ENCODE measurements at places on chromosomes 12 and 14. TPM values are rescaled to one million over a fixed set of nuclear protein-coding genes. Genes with fewer than 3 reads are reported as not detected.

FAM161B gene
- total RNA-seq, result 6.5 TPM

TAS2R19 gene
- 2.6 TPM for total RNA-seq

SPIC gene
- not detected for total RNA-seq

- H3K27ac ChIP-seq, result no peak overlapping the region
- no peaks in the 10 kb centered on the region for H3K27me3 ChIP-seq
- DNase-seq, result no peak
- H3K4me1 ChIP-seq, result no peaks in the 10 kb centered on the region
These were observed 965.1 kb downstream of the DIO2 start for GRCh38 chr14:79246173-79246572.

GRCh38 chr14:99677231-99678140 is 6.6 kb upstream of the CYP46A1 start:
- H3K4me1 ChIP-seq, result no peaks in the 10 kb centered on the region
- H3K4me3 ChIP-seq, result no peak overlapping the region
- H3K27me3 ChIP-seq, result no peaks in the 10 kb centered on the region
- peak; percentile 37 for DNase-seq
- no peaks in the 10 kb centered on the region for H3K36me3 ChIP-seq
- H3K27ac ChIP-seq, result no peak overlapping the region

DNA sequence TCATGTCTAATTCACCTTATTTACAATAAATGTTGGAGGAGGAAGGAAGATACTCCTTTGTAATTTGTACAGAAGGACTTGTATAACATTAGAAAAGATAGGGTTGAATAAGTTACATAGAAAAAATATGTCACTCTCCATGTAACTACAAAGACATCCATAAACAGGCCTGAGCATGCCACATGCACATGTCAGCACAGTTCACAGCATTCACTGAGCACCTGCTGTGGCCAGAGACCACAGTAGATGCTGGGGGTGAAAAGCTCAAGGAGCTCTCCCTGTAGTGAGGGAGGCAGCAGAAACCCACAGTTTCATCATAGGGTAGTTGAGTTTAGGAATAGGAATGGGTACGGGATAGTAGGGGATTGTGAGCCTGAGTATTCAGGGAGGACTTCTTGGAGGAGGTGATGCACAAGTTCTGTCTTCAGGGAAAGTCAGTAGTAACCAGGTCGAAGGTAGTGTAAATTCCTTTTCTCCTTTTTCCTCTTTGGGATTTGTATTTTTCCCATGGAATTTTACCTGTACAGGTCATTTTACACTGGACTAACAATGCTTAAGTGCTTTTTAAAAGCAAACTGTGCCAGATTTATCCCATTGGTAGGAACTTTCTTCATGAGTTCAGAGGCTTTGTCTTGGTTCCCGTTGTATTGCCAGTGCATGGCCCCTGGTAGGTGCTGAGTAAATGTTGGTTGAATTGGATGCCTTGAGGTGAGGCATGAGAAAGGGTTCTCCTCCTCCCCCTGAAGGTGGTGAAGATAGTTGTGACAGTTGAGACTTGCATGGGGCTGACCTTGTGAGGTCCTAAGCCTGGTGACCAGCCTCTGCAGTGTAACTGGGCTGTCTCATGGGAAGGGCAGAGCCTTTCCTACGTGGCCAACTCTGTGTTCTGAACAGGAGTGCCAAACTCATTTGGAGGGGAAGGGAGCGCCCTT is 20.2 kb downstream of the PRKCH start:
- no peaks in the 10 kb centered on the region for H3K27me3 ChIP-seq
- no peaks in the 10 kb centered on the region for H3K36me3 ChIP-seq
- no peak overlapping the region for H3K27ac ChIP-seq
- no peak for DNase-seq

DNA sequence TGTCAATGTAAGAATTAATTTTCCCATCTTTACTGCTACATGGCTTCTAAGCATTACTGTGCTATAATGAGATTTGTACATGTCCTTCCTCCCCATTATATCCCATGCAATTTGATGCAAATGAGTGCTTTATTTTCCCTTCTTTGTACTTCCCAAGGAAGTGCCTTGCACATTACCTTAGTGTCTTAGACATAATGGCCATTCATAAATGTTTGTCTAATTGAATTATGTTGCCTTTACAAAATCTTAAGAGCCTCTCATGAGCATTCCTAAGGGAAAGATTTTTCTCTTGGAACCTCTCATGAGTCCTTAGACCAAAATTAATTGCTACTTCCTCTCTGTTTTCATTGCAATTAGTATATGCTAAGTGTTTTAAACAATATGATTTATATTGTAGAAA is 741.7 kb downstream of the RERGL start:
- H3K36me3 ChIP-seq, result no peaks in the 10 kb centered on the region
- H3K4me1 ChIP-seq, result no peaks in the 10 kb centered on the region

DNA sequence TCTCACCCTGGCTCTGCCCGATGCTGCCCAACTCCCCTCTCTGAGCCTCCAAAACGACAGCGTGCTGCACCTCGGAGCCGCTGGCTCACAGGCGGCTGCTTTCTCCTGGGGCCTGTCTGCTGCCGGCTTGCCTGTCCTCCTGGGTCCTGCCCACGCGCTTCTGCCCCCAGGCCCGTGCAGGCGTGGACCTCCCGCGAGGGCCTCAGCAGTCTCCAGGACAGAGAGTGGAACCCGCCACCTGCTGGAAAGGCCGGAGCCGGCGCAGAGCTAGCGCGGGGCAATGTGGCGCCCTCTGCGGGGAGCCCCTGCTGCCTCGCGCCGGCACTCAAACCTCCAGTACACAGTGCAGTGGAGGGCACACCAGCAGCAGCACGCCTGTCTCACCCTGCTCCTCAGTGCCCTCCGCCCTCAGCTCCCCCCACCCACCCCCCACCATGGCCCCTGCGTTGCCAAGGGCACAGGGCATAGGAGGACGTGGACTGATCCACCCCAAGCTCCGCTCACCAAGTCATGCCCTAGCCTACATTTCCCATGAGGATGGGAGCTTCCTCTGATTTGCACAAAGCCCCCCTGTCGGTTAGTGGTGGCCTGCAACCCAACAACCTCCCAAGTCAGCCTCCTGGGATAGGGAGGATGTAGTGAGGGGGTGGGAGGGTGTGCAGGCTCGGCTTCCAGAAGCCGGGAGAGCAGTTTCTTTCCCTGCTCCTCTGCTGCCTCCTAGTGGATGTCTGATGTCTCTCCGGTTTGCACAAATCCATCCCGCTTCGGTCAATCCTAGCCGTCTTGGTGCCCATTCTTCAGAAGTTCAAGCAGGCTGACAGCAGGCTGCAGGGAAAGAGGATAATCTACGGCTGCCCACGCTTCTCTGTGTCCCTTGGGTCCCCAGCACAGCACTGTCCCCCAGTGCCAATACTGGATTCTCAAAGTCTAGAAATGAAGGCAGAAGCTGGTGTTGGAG is 25.2 kb downstream of the KRT8 start:
- peaks cover 4% of the 10 kb centered on the region for H3K4me1 ChIP-seq
- no peak overlapping the region for H3K27ac ChIP-seq
- DNase-seq, result peak; percentile 92
- no peaks in the 10 kb centered on the region for H3K27me3 ChIP-seq
- no peaks in the 10 kb centered on the region for H3K36me3 ChIP-seq

MYO1H gene
- not detected for total RNA-seq

DNA sequence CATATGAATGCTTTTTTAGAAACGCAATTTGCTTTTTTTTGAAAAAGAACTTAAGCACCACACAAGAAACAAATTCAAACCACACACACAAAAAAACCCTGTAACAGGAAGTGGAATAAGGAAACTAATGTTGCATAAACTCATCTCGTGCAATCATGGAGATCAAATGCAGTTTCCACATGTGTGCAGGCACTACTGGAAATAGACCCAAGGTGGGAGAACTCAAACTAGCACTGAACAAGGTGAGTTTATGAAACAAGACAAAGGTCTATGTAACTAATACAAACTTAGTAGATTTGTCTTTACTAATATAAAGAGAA is 17.5 kb downstream of the NIN start:
- H3K4me1 ChIP-seq, result peaks cover 7% of the 10 kb centered on the region
- DNase-seq, result no peak
- no peaks in the 10 kb centered on the region for H3K27me3 ChIP-seq
- 0 out of 2 replicates have a peak, but pooled peaks cover 4% of the 10 kb centered on the region for H3K36me3 ChIP-seq
- no peak overlapping the region for H3K4me3 ChIP-seq
- no peak overlapping the region for H3K27ac ChIP-seq

Measured in GM23248 (cell line).